ENCODE measurements at places on chromosomes 4 and X.

DNA sequence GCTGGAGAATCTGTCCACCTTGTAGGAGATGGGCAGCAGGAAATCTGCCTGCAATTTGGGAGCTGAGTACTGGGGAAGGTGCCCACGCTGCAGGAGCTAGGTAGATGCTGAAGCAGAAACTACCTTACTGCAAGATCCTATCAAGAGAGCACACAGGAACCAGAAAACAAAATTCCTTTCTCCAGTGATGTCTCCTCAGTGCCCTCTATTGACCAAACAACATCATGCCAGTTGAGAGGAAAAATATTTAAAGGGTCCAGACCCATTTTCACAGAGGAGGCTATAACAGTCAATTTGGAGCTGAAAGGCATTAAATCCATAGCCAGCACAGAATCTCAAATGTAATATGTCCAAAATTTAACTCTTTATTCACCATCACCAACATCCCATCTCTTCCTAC is 406.8 kb downstream of the SLITRK2 start:
- DNase-seq, result no peak

DNA sequence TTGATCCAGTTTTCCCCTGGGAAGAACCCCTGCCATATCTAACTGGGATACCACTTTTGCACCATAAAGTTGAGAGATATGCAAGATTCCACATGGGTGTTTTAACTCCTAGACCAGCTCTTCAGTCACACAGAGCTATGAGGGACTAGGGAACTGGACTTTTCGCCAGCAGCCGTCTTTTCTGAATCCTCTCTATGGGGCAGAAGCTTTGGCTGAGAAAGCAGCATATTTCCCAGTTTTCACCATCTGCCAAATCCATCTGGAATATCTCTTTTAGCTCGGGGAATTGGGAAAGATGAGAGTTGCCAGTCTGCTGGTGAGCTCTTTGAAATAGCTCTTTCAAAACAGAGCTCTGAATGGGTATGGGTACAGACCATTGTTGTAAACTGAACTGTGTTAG is 20.9 kb downstream of the APOOL start:
- DNase-seq, result no peak

DNA sequence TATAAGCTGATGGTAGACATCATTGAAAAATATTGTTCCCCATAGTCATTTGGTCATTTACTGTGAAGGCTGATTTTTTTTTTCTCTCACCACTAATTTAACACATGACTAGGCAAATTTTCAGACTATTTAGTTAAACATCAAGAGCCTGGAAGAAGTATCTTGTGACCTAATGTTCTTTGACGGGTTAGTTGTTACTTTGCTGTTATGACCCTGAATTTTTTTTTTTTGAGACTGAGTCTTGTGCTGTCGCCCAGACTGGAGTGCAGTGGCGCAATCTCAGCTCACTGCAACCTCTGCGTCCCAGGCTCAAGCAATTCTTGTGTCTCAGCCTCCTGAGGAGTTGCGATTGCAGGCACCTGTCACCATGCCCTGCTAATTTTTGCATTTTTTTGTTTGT is 67.0 kb downstream of the HPF1 start:
- DNase-seq, result no peak

GRCh38 chrX:107851215-107851614 is 25.5 kb downstream of the MID2 start:
- DNase-seq, result no peak

DNA sequence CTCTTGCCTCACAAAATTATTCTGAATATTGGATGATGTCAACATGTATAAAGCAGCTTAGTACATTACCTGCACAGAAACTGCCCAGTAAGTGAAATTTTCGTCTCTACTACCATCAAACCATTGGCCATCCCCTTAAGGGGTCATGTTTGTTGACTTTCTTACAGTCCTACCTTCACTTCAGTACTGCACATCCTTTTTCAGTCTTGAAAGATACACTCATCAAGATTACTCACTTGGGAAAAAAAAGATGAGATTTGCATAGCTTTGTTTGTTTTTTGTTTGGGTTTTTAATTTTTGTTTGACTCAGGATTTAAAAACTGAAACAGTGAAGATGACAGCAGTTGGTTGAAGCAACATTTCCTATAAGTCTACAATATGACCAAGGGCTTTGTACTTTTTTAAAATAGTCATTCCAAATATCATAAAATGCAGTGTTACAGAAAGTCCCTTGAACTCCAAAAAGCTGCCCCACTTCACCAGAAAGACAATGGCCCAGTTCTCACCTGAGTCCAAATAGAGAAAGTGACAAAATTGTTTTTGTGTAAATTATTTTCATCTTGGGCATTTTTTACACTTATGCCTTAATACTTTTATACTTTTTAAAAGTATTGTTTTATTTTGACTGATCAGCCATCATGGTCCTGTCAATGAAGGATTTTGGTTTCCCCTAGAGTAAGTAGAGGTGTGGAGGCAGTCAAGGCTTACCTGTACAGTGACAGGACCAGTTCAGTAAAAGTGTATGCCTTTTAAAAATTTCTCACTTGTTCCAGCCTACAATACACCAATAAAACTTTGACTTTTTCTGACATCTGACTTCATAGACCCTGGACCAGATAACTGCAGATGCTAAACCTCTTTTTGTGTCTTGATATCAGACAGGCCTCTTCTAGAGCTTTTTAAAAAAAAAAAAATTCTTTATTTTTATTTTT is 59.7 kb upstream of the EDA2R start:
- no peak for DNase-seq

DNA sequence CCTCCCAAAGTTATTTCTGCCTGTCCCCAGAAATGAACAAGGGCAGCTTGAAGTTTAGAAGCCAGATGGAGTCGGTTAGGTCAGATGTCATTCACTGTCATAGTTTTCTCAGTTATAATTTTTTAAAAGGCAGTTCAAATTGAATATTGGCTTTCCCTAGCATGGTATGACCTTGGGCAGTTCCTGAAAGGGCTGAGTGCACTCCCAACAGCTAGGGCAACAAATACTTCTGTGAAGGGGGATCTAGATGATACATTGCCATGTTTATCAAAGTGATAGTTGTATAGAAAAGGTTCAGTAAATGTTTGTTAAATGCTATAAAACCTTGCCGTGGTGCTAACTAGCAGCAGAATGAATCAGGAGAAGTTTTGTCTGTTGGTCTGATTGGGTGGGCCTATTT is 938.1 kb upstream of the GRIA3 start:
- DNase-seq, result no peak
